ENCODE measurements at places on chromosomes 12 and 14.

- DNase-seq = no peak
Measured at GRCh38 chr12:129325566-129325965, 472.3 kb downstream of the GLT1D1 start.

DNA sequence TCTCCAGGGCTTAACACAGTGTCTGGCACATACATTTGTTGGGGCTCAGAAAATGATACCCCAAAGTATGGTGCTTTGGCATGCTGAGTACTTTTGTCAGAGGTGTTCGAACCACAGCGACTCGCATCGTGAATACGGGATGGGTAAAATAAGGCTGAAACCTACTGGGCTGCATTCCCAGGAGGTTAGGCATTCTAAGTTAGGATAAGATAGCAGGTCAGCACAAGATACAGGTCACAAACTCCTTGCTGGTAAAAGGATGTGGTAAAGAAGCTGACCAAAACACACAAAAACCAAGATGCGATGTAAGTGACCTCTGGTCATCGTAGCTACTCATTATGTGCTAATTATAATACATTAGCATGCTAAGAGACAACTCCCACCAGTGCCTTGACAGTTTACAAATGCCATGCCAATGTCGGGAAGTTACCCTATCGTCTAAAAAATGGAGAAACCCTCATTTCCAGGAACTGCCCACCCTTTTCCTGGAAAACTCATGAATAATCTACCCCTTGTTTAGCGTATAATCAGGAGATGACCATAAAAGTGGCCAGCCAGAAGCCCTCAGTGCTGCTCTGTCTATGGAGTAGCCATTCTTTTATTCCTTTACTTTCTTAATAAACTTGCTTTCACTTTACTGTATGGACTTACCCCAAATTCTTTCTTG is 3.3 kb upstream of the AEBP2 start:
- no peak for DNase-seq

GRCh38 chr12:102957339-102958050 is at the start of gene ASCL1:
ASCL1 (plus strand) TSS chr12:102957674; CDS start chr12:102958245, 571 bp downstream.
- DNase-seq = peak; percentile 22

GRCh38 chr12:94416613-94417012 is 43.1 kb downstream of the CEP83 start:
- no peak for DNase-seq

GRCh38 chr14:59301354-59301753 is 112.9 kb downstream of the DAAM1 start:
- no peak for DNase-seq

DNA sequence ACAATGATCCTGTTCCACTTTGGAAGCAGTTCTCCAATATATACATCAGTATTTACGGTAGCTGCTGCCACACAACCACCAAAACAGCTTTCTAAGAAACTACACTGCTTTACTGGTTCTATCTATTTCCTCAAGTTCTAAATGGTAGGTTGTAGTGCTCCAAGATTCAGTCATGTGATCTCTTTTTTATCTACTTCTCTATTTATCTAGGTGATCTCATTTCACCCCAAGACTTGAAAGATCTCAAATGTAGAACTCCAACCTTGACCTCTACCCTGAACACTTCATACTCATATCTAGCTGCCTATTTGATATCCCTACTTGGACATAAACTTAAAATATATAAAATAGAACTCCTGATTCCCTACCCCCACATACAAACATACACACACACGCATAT is 133.9 kb upstream of the RAP1B start:
- DNase-seq = no peak

DNA sequence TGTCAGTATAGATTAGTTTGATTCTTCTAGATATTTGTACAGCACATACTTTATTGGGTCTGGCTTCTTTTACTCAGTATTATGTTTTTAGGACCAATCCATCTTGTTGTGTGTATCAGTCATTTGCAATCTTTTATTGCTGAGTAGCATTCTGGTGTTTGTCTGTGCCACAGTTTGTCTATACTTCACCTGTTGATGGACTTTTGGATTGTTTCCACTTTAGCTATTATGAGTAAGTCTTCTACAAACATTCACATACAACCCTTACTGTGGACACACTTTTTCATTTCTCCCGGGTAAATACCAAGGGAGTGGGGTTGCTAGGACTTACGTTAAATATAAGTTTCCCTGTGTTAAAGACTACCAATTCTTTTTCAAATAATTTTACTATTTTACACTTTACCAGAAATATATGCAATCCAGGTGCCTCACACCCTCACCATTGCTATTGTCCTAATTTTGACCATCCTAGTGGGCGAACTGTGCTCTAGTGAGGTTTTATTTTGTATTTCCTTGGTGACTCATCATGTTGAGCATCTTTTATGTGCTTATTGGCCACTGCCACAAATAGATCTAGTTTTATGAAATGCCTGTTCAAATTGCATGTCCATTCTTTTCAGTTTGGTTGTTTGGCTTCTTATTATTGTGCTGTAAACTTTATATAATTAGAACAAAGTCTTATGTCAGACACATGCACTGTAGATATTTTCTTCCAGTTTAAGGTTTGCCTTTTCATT is 304.7 kb upstream of the TMTC1 start:
- DNase-seq = no peak

- no peak for DNase-seq
Measured at GRCh38 chr12:106226884-106227640, 20.8 kb downstream of the CKAP4 start.

DNA sequence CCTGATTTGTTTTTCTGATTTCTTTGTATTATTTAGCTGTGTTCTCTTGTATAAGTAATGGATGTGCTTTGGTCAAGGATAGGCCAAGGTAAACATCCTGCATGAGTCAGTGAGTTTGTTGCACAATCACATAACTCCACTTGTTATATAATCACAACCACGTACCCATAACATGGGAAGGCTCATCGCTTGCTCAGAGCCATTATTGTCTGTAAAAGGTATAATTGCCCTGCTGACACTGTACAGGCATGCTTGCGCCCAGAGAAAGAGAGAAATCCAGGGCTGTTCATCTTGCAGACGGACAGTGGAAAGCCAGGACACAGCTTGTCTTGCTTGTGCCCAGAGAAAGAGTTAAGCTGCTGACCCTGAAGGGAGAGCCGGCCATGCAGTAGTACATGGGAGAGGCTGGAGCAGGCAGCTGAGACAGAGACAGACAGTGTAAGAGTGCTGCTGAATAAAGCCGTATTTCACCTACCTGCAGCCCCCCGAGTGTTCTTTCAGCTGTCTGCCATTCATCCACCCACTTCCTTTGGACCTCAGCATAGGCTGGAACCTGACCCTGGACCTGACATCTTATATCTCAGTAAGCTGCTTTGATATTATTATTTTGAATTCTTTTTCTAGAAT is 174.7 kb upstream of the DAAM1 start:
- DNase-seq = no peak

GRCh38 chr14:24329736-24330135 is 5.1 kb downstream of the ADCY4 start:
- no peak for DNase-seq

GRCh38 chr12:43835656-43836474 is at the start of gene TMEM117:
TMEM117 (plus strand) TSS chr12:43836081.
- DNase-seq = no peak

GRCh38 chr12:104719700-104720338 is 238.3 kb downstream of the SLC41A2 start:
- no peak for DNase-seq

DNA sequence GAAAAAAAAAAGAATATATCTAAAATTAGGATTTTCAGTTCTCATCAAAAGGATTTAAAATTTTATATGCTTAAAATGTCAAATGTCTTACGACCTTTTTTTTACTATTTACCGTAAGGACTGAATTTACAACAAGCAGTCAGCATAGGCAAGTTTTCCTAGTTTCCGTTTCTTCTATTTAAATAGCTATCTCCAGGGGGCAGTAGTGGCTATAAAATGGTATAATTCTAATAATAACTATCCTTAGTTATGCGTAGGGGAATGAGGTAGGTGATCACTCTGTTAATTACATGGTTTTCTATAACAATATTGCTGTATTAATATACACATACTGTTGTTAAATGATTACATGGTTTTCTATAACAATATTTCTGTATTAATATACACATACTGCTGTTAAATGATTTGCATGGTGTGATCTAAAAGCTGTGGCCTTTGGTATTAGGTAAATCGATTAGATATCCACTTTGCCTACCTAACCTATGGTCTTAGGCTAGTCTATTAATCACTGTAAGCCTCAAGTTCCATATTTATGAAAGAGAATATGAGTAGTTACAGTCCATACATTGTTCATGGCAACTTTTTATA is 217.7 kb upstream of the PDZRN4 start:
- DNase-seq = peak; percentile 28

- no peak for DNase-seq
Measured at GRCh38 chr12:105907982-105908381, 230.8 kb downstream of the NUAK1 start.

- DNase-seq = no peak
Measured at GRCh38 chr12:95701275-95701674, 89.3 kb downstream of the NTN4 start.

- no peak for DNase-seq
Measured at GRCh38 chr12:20028033-20028432, 340.3 kb upstream of the PDE3A start.

DNA sequence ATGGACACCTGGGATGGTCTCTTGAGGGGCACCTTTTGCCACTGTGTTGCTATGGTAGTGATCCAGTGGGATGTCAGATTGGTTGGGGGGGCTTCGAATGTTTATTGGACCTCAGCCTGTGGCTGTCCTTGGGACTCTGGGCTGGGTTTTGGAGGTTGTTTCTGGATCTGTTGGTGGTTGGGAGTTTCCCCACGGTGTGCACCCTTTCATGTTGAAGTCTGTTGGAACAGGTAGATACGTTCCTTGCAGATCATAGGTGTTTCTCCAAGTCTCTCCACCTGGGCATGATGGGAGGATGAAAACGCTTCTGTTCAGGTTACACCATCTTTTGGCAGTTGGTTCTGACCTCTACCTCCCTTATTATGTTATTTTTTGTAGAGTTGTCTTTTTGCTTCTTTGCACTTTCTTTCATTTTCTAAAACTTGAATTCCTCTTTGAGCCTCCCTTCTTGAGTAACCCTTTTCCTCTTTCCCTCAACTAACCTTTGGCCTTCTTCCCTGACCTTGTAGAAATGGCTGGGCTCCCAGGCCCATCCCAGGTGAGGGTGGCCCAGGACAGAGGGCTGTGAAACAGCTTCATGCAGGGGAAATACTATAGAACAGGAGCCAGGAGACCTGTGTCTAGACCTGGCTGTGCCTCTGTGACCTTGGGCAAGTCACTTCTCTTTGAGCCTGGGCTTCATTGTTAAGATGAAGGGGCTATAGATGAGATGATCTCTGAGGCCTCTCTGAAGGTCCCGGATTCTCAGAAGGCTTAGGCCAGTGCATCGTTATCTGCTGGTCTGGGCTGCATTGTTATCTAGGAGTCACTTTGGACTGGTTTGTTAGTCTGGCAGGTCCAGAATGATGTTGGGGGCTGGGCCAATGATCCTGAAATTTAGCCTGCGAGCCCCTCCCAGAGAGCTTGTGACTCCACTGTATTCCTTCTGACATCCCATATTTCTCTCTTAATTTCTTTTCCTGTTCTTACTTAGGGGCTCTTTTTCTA is 2.0 kb downstream of the ATN1 start:
- DNase-seq = no peak

GRCh38 chr12:53378222-53378621 is 1.8 kb upstream of the SP1 start:
- DNase-seq = no peak

DNA sequence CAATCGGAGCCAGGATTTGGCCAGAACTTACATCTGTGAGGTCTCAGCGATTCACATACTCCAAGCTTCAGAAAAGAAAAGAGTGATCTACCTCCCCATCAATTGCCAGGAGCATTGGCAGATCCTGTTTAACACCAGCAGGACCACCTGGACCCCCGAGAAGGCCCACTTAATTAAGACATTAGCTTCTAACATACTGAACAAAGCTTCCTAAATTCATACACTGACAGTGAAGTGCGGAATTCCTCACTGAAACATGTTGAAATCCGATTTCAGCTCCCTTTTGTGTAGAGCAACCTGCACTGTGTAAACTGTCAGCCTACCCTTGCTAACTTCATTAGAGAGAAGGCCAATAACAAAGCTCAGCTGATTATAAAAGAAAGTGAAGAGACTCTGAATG is 274.0 kb downstream of the NOVA1 start:
- no peak for DNase-seq

DNA sequence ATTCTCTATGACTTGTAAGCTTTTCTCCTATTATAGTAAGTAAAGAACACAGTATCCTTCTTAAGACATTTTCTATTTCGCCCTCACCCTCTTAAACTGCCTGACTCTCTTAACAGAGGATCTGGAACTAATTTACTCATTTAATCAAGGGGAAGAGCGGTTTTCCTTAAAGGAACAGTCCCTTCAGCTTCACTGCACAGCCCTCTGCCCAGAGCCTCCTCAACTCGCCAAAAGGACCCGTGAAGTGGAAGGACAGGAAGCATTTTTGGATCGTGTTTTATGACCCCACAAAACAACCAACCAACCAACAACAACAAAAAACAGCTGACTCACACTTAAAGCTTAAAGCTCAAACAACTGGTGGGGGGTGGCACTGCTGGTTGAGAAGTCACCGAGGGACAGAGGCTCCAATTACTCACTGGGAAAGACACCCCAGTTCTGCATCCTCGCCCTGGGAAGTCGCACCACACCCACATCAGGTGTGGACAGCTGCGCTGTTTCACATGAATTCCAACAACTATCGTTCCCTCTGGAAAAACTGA is 35.7 kb downstream of the NID2 start:
- no peak for DNase-seq

DNA sequence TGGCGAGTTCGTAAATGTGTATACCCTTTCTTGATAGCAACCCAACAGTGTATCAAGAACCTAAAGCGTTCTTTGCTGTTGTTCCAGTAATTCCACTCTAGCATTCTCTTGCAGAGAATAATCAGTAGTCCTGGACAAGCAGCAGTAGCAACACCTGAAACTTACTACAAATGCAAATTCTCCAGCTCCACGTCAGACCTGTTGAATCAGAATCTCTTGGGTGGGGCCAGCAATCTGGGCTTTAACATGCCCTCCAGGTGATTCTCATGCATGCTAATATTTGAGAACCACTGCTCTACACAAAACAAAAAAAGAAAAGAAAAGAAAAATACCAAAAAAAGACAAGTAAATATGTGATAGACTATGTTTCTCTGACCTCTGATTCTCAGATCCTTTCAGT is 10.1 kb downstream of the PTGDR start:
- DNase-seq = no peak

- DNase-seq = no peak
Measured at GRCh38 chr14:100130521-100130920, 28.9 kb downstream of the DEGS2 start.

DNA sequence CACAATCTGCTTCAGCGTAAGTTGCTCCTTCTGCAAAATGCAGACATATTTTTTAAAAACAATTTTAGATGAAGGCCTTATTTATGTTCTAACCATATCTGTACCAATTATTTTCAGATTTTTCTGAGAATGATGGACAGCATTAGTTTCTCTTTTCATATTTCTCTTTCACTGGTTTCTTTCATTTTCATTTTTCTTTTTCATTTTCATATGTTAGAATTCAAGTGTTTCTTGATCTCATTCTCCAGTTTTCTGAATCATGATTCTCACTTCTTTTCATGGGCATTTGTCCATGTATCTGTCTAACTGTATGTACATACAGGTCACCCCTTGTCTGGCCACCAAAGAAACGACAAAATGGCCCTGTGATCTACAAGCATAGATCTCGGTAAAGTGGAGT is 346.6 kb downstream of the NAV3 start:
- DNase-seq = no peak

- no peak for DNase-seq
Measured at GRCh38 chr12:118183711-118184110, 47.8 kb downstream of the PEBP1 start.

GRCh38 chr14:78005325-78005724 is 164.8 kb upstream of the NRXN3 start:
- no peak for DNase-seq

GRCh38 chr12:125220404-125221273 is 155.4 kb downstream of the AACS start:
- DNase-seq = no peak
